Urothelium cell line (cell line): ENCODE measurements at places on chromosomes 5 and 9.

GRCh38 chr5:95861864-95862561 is 39.5 kb upstream of the GLRX start:
- peak; percentile 63 for DNase-seq

DNA sequence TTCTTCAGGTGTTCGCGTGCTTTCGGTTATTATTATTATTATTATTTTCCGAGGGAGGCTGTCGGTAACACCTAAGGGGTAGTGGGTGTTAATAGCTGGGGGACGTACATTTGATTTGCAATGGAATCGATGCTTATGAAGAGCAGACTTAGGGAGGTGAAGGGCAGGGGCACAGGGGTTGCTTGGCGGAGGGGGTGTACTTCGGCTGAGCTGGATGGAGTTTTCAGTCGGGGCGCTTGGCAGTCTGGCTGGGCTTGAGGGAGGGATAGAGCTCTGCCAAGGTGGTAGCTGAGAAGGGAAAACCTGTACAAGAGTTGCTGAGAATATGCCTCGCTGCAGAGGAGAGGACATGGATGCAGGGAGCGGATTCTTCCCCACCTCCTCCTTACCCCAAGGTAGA is 617 bp upstream of the PTPRD start:
- no peak for DNase-seq

GRCh38 chr9:35666045-35666444 is 1.1 kb upstream of the ARHGEF39 start:
- no peak for DNase-seq

DNA sequence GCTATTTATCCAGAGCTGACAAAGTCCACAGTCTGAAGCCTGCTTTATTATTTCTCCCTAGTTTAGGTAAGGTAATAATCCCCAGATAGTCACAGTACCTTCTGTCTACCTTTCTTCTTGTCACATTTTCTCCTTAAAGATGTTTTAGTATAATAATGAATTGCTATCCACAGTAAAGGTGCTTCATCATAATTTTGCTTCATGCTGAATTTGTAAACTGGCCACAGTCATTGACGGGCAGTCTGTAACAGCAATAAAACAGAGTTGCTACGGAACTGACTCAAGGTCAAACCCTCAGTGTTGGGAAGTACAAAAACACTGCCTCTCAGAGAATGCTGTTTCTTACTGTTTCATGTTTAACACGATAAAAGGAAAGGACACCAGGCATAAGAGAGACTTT is 195.7 kb downstream of the ZNF608 start:
- no peak for DNase-seq

DNA sequence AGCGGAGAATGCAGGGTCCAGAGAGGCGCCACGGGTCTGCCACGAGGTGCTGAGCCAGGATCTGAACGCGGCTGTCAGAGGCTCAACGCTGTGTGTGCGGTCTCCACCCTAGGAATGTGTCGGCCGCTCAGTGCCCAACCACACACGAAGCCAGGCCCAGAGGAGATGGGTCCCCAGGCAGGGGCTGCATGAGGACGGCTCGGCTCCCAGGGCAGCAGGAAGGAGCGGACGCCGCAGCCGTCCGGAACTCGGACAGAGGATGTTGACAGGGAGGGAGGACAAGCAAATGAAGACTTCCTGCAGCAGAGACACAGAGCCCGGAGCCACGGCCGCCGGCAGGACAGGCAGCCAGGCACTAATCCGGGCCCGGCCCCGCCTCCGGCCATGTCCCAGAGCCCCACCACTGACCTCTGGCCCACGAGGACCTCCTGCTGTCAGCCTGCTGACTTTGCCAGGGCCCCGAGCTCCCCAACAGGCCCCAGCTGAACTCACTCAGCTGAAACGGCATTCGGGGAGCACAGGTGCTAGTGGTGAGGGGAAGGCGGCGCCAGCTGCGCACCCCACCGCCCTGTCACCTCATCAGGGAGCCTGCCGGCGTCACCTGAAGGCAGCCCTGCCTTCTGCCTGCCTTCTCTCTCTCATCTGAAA is 12.7 kb downstream of the VAV2 start:
- no peak for DNase-seq

DNA sequence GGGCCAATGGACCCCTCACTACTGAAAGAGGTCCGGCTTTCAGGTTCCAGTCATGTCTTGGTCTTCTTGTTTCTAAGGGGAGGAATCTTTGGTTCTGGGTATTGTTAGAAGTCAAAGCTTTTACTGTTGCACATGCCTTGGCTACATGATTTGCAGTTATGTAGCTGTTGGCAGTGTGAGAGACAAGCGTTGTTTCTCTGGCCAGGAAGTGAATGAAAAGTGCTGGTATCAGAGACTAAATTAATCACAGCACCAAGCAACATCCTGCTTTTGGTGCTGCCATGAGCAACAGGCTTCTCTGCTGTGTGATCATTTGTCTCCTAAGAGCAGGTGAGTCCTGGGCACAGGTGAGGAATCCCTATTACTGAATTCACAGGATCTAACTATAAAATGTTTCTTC is 100.1 kb upstream of the PRSS3 start:
- DNase-seq, result no peak

DNA sequence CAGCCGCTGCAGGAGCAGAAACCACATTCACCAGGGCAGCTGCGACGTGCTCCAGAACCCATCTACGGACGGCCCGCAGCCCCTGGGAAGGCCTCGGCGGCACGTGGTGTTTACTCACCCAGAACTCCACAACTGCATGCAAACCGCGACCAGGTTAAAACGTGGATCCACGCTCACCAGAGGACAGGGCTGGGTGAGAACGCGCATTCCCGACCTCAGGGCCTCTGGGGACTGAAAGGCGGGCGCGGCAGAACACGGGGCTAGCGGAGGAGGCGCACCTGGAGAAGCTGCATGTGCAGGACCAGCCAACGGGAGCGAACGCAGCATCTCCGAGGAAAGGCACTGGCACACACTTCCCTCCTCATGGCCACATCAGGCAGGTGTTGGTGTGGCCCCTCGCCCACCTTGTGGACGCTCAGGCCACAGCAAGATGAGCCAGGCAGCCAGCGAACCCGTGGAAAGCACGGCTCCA is 24.0 kb upstream of the CAMSAP1 start:
- no peak for DNase-seq

GRCh38 chr9:91177661-91178280 is 183.9 kb downstream of the AUH start:
- no peak for DNase-seq

- peak; percentile 52 for DNase-seq
Observed at GRCh38 chr9:136943291-136944211, 987 bp downstream of the FBXW5 start.

- DNase-seq, result no peak
Observed at GRCh38 chr5:172414531-172415361, 39.6 kb downstream of the SH3PXD2B start.

DNA sequence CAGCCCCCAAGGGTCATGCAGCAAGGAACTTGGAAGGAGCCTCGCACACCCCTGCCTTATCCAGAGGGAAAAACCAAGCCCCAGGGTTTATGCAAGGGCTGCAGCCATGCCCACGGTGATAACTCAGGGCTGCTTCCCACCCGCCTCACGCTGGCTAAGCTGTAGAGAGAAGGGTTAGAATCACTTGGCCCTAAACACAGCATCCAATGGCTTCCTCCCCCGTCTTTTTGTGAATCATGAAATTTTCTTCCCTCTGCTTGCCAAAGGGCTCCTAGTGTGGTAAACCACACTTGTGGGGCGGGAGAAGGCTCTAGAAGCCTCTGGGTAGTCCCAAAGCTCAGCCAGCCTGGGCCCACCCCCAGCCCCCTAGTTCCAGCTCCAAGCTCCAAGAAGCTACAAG is 55.9 kb upstream of the ORM1 start:
- no peak for DNase-seq

DNA sequence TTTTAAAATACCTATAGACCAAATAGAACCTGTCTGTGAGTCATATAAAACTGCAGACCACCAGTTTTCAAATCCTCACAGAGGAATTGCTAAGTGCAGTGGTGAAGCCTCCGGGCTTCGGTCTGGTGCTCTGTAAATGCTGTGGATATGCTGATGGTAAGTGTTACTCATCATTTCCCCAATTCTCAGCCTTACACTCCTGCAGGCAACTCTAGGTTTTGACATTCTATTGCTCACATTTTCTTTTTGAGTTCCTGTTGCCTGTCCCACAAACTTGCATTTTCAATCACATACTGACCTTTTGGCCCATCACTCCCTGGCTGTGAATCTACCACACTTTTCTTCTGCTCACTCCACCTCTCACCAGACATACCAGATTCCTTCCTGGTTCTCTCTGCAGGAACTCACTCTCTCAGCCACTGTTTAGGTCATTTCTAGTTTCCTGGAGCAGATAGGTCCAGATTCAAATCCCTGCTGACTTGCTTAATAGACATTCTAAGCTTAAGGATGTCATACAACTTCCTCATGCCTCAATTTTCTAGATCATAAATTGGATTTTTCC is 192.9 kb downstream of the RAB3C start:
- no peak for DNase-seq

- no peak for DNase-seq
Observed at GRCh38 chr5:105885266-105885665, 1785.5 kb downstream of the EFNA5 start.

DNA sequence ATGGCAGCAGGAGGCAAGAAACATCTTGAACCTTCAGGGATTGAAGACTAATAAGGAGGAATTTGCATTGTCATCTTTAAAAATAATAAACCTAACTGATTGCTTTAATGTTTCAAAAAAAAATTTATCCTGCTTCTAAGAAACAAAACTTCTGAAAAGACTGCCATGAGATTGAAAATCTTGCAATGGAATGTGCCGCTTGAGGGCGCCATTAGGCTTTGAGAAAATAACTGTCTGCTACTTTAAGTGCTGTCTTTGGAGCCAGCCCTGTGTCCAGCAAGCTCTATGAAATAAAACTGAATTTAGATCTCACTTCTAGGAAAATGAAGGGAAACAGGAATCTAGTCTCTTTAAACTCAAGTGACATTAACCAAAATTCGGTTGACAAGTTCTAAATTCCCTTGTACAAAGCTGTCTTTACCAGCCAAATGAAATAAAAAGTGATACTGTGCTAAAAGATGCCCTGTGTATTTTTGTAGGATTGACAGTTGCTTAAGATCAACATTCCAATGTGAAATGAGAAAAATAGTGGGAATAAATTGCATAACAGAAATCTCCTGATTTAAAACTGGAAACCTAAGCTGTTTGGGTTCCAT is 79.4 kb downstream of the ESM1 start:
- DNase-seq, result peak; percentile 55

DNA sequence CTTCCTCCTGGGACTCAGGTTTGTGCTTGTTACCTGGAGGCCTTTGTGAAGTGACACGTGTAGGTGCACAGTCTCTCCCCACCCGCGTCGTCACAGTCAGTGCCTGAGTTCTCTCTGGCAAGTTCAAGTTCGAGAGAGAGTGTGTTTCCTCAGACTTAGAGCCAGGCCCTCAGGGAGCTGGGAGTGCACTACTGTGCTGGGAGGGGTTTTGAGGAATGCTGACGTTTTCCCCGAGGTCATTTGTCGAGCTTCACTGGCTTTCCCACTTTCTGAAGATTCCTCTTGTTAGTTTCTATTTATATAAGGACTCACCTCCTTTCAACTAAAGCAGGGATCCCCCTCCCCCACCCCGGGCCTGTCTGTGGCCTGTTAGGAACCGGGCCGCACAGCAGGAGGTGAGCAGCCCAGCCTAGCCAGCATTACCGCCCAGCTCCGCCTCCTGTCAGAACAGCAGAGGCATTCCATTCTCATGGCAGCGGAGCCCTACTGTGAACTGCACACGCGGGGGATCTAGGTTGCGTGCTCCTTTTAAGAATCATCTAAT is 209.2 kb downstream of the DIRAS2 start:
- DNase-seq, result no peak

- no peak for DNase-seq
Observed at GRCh38 chr9:99699396-99699795, 122.3 kb upstream of the NR4A3 start.

DNA sequence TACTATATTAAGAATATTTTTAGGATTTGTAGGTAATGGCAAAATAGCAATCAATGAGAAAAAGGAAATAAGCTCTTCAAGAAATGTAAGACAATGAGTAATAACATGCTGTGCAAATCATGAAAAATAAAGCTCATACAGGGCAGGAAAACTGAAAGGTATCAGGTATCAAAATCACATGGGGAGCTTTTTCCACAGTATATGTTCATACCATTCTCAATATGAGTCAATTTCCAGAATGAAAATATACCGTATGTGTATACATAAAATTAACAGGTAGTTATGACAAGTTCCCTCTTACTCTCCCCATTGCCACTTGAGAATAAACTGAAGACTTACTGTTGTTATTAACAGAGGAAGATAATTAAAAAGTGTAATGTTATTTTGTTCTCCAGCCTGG is 35.9 kb downstream of the EFCAB9 start:
- DNase-seq, result no peak

DNA sequence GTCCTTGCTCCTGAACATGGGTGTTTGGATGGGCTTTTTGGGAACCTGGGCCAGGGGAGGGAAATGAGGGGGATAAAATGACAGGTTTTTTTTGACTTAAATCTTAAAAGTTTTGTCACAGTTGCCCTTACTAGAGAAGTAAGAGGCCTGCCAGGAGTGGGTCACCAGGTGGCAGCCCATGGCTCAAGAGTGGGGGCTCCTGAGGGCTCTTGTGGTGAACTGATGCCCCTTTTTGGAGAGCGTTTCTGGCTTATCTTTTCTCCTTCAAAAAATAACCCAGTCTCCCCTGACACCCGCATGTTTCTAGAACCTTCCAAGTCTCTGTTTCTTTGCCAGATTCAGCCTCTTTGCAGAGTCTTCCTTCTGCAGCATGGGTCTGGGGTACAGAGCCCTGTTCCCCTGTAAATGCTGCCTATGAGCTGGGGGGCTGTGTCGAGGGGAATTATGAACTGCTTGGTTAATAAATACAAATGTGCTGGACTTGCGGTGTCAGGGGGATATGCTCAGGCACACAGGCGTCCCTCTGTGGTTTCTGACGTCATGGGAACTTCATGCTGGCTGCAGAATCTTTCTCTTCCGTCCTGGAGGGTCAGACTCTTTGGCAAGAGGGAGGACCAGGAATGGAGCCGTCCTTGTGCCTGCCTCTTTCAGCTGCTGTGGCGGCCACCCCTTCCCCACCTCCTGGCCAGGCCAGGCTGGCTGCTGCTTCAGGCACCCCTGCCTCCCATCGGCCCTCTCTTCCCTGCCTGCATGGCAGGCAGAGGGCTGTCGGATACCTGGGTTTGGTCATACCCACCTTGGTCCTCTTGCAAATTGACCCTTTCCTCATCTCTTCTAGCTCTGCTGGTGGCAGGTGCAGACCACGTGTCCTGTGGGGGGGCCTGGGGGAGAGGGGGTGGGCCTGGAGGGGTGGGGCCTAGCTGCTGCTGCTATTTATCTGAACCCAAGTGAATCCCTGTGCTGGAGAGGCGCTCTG is 30.1 kb downstream of the PTPA start:
- peak; percentile 45 for DNase-seq

- no peak for DNase-seq
Observed at GRCh38 chr5:31941151-31941755, 232.9 kb downstream of the GOLPH3 start.

DNA sequence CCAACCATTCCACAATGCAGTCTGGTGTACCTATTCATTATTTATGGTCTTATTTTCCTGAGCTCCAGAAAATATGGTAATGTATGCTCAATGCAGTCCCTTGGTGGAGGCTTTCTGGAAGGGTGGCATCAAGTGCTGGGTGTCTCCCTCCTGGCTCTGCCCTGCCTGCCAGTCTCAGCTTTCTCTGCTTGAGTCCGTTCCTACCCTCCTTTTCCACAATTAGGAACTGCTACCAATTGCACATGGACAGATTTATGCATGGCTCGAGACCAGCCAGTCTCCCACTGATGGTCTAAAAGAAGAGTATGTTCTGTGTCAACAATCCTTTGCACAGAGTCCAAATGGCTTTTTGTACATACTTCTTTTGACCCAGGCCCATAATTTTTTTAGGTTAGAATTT is 189.8 kb downstream of the TLE1 start:
- no peak for DNase-seq
